Upper lobe of left lung (tissue), 6 donors: ENCODE measurements at places on chromosomes 12 and 14. TPM values are rescaled to one million over a fixed set of nuclear protein-coding genes. Genes with fewer than 3 reads are reported as not detected.

DNA sequence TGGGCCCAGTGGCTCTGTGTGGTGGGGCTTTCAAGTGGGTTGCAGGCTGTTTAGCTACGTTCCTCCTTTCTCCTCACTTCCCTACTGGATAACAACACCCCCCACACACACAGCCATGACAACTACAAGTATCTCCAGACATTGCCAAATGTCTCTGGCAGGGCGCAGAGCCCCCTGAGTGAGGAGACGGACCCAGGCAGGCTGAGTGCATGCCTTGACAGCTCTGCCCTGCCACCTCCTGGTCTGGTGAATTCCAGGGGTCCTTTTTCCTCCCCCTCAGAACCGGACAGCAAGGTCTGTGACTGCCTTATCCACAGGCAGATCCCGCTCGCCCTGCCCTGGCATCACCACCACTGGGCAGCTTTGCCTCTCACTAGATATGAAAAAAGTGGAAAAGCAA lies 276.5 kb downstream of the TMEM132C start:
- H3K4me1 ChIP-seq, result no peaks in the 10 kb centered on the region
- no peak overlapping the region for H3K27ac ChIP-seq
- no peaks in the 10 kb centered on the region for H3K27me3 ChIP-seq
- no peaks in the 10 kb centered on the region for H3K36me3 ChIP-seq

DNA sequence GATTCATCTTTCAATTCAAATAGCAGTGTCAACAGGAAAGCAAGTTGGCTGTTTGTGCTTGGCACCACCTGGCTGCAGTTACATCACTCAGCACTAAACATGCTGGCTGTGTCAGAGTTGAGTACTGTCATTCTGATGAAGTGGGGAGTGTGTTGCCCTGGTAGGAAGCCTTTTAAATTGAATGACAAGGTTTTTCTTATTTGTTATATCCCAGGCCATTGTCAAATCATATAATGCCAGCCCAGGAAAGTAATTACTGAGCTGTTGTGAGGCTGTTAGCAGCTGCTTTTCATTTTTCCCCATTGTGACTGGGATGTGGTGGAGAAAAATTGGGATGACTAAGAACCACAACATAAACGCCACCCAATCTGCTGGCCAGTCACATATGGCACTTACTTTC lies 106.5 kb upstream of the PRKD1 start:
- H3K36me3 ChIP-seq, result no peaks in the 10 kb centered on the region
- no peak overlapping the region for H3K27ac ChIP-seq
- H3K4me1 ChIP-seq, result no peaks in the 10 kb centered on the region
- no peaks in the 10 kb centered on the region for H3K27me3 ChIP-seq

DNA sequence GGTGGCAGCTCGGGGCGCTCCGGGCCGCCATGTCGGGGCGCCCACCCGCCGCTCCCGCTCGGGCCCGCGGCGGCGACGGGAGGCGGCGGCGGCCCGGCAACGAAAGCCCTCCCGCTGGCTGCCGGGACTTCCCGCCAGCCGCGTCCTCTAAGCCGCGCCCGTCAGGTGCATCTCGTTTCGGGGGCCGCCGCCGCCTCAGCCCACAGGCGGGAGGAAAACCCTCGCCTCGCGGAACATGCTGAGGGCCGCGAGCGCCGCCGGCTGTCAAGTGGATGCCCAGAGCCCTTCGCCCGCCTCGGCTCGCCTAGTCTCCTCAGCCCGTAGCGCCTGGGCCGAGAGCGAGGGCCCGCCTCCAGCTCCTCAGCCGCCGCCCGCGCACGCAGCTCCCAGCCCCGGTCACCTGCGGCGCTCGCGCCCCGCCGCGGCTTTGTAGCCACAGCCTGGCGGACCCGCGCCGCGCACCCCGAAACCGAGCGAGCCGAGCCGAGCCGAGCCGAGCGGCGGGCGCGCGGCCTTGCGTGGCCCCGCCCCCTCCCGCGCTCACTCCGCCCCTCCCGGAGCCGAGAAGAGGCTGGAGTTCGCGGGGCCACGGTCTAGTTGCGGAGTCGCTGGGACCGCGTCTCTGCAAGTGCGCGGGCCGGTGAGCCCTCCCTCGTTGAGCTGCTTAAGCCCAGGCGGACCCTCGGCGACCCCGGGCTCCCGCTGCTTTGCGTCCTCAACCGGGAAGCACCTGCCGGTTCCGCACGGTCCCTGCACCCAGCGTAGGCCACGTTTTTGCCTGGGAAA lies at the start of gene EML5:
EML5 (minus strand) TSS at position 481 of the 786 bp plus-strand sequence; CDS start at position 31, 450 bp downstream.
- no peaks in the 10 kb centered on the region for H3K27me3 ChIP-seq
- no peaks in the 10 kb centered on the region for H3K36me3 ChIP-seq
- peaks cover 6% of the 10 kb centered on the region for H3K4me1 ChIP-seq

SH2B3 gene
- total RNA-seq, result 128 TPM

DNA sequence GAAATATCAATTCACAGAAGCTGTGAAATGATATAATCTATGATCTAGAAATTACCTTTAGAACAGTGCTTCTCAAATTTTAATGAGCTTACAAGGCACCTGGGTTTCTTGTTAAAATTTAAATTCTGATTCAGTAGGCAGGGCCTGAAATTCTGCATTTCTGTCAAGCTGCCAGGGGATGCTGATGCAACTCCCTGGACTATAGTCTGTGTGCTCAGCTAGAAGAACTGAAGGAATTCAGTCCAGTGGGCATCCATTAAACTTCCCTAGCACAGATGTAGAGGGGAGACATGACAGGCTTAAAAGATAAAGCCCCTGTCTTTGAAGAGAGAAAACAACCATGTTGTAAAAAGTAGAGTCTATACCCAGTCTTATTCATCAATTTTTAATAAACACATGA lies 441.8 kb downstream of the TMTC2 start:
- peaks cover 3% of the 10 kb centered on the region for H3K36me3 ChIP-seq
- H3K4me1 ChIP-seq, result no peaks in the 10 kb centered on the region
- H3K4me3 ChIP-seq, result no peak overlapping the region
- no peak for DNase-seq
- no peak overlapping the region for H3K27ac ChIP-seq
